ENCODE measurements at places on chromosomes 12 and 14.

GRCh38 chr14:100278702-100279101, 27.5 kb downstream of the SLC25A29 start:
- no peak for DNase-seq

GRCh38 chr12:40999210-40999609, 188.9 kb upstream of the PDZRN4 start:
- DNase-seq = no peak

- no peak for DNase-seq
Observed at GRCh38 chr12:132400011-132400641, 70.7 kb upstream of the GALNT9 start.

GRCh38 chr14:67837011-67837624, 17.5 kb downstream of the RAD51B start:
- DNase-seq = peak; percentile 61

DNA sequence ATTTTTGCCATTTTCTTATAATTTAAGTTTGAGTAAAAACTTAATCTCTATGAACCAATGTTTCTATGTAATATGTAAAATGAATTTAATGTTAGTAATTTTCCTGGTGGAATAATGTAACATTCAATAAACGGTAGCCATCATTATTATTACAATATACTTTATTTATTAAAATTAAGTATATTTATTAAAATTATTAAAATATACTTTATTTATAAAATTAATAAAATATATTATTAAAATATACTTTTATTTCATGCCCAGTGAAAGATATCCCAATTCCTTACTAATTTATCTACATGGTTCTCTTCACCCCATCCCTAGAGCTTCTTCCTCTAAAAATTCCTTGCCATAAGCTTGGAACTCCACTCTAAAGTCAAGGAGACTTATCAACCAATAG, 2.5 kb downstream of the CAPS2 start:
- no peak for DNase-seq

DNA sequence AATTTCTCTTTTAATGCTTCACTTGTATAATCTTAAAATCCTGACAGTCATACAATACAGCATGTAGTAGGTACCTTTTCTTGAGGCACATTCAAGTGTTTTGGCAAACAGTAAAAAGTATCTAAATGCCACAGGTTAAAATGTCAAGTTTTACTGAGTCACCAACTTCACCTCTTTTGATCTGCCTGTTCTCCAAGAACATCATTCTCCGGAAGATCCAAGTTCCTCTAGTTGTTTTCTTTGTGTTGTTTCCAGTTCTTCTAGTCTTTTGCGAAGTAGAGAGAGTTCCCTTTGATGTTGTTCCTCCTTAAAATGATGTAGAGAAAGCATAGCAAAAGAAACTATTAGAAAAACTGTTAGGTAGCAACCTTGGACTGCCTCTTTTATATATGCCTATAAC, 151.1 kb downstream of the CEP83 start:
- no peak for DNase-seq

GRCh38 chr14:51168215-51168613, 71.8 kb upstream of the TMX1 start:
- DNase-seq = no peak

DNA sequence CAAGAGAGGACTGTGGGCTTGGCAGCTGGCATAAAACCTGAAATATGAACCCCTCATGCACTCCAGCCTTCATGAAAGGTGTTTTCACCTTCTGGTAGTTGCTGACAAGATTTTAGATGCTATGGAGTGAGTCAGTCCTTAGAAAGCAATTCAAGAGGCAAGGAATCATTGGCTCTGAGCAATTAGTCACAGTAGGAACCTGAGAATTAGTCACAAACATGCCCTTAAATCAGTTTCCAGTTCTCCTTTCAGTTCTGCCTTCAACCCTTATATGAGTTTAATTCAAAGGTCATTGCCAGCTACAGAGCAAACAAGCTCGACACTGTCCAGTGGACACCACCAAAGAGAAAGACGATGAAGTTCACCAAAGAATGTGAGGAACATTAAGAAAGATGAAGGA, 472.3 kb downstream of the GLT1D1 start:
- DNase-seq = no peak

- no peak for DNase-seq
Observed at GRCh38 chr12:107033758-107034739, 47.1 kb upstream of the MTERF2 start.

DNA sequence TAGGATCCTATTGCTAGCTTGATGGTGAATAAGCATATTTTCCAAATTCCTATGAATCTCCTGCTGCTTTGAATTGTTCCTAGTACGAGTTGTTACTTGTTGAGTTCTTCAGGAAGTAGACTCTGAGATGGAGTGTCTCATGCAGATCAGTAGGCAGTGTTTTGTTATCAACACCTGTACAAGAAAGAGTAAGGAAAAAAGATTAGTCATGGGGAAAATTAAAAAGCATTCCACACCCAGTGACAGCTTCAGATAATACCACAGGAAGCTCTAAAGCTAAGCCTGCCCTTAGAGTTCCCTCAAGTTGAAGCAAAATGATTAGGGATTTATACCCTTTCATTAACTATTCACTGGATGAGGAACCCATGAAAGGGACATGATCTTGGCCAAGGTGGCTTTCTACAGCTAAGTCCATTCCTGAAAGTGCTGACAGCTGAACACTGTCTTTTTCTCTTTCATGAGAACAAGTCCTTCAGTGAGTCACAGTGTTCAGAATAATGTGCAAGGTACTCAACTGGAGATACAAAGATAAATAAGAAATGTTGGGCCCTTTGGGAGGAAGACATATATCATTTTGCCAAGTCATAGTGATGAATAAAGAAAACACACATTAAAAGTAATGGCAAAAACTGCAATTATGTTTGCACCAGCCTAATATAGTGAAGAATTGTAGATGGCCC, 49.1 kb downstream of the CCER1 start:
- DNase-seq = no peak

Data from activated CD4-positive, alpha-beta T cell treated with anti-CD3 and anti-CD28 coated beads for 48 hours (primary cell).